ENCODE measurements at places on chromosomes 7 and 10.

DNA sequence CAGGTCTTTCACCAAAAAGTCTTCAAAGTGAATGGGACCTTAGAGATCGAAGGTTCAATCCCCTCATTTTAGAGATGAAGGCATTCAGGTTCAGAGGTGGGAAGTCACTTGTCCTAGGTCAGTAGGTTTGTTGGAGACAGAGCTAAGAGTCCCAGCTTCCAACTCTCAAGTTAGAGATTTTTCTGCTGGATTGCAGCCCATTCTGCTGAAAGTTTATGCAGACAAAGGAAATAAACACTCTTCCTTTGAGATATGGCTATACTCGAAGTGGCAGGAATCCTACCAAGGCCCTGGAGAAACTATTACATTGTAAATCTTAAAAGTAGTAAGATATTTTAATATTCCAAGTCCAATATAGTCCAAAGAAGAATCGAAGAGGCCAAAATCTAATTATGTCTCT lies 64.4 kb downstream of the LYZL1 start:
- DNase-seq, result no peak

- DNase-seq, result no peak
Observed at GRCh38 chr10:83076443-83076842, 1062.9 kb upstream of the GHITM start.

GRCh38 chr10:96491303-96491702 lies 22.4 kb downstream of the TLL2 start:
- DNase-seq, result no peak

GRCh38 chr7:88115816-88116215 lies 104.0 kb downstream of the SRI start:
- DNase-seq, result no peak

- DNase-seq, result peak; percentile 100
Observed at GRCh38 chr10:112183329-112184051, at the start of gene GPAM. GPAM (minus strand) TSS chr10:112183765; CDS start chr10:112181784, 1,981 bp downstream.

GRCh38 chr7:129889133-129889844 lies 63.5 kb downstream of the UBE2H start:
- DNase-seq, result no peak

- no peak for DNase-seq
Observed at GRCh38 chr10:60800918-60801317, 22.6 kb downstream of the CDK1 start.

DNA sequence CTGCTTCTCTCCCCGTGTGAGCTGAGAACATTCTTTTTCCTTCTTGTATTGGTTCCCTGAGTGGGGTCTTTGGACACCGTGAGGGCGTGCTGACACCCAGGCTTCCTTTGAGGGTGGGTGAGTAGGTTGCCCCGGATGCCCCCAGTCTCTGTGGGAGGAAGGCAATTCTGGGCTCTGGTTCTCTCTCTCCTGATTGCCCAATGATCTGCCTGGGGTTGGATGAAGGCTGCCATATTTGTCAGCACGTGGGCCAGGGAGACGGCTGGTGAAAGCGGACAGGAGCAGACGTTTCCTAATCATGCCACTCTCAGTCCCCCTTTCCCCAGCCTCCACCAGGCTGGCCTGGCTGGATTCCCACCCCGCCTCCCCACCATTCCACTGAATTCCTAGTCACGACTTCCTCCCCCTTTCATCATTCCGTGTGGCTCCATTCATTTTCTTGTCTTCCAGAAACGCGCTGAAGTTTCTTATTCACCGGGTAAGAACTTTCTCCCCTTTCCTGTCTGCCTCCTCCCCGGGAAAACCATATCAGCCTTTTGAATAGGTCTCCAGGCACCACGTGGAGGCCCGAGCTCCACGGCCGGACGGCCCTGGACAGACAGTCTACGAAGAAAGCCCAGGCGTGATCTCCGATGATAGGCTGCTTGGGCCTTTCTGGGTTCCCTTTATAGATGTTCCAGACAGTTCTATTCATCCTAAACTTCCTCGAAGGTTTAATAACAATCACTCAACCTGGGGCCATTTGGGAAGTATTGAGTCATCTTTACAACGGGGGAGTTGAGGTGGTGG lies 98.7 kb upstream of the NPTX2 start:
- DNase-seq, result no peak

DNA sequence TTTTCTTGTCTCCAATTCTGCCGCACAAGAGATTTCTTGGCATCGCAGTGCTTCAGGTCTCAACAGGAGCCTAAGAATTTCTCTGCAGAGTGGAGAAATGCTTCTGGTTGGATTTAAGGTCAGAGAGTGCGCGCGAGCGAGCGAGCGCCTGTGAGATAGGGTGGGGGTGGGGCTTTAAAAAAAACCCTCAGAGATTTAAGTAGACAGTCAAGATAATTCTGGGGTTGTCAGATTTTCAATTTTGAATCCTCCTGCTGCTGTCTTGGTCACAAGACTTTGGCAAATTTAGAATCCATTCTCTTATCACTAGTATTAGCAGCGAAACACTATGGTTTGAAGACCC lies 49.7 kb downstream of the CPEB3 start:
- DNase-seq, result no peak

GRCh38 chr10:20737107-20737506 lies 160.0 kb downstream of the NEBL start:
- no peak for DNase-seq

GRCh38 chr7:139111811-139112301 lies 2.3 kb upstream of the ZC3HAV1 start:
- no peak for DNase-seq

DNA sequence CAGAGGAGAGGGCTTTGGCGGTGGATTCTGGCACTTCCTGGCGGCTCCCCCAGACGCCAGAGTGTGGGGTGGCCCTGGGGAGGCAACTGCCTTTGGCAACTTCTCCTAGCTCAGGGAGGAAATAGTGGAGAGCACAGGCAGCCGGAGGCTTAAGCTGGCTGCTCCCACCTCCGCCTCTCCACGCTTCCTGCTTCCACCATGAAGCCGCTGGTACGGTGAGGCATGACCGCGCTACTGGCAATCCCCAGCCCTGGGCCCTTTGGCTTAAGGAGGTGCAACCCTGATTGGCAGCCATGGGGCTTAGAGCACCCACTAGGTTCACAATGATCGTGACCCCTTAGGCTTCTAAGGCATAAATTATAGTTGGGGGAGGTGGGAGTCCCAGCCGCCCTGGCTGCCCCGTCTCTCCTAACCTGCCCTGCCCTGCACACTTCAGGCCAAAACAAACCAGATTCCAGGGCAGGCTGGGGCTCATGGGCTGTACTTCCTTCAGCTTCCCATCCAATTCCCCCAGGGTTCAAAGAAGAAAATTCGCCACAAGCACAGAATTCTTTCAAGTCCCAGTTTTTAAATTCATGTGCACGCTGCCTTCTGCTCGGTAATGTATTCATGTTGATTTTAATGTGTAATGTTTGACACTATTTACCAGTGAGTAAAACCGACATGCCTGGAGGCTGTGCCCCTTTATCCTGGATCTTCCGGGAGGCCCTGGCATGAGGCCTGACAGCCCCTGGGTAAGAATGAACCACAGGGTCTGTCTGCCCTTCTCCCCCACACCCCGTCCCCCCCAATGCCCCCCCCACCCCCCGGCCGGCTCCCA lies 90.7 kb upstream of the LRRC4 start:
- no peak for DNase-seq

DNA sequence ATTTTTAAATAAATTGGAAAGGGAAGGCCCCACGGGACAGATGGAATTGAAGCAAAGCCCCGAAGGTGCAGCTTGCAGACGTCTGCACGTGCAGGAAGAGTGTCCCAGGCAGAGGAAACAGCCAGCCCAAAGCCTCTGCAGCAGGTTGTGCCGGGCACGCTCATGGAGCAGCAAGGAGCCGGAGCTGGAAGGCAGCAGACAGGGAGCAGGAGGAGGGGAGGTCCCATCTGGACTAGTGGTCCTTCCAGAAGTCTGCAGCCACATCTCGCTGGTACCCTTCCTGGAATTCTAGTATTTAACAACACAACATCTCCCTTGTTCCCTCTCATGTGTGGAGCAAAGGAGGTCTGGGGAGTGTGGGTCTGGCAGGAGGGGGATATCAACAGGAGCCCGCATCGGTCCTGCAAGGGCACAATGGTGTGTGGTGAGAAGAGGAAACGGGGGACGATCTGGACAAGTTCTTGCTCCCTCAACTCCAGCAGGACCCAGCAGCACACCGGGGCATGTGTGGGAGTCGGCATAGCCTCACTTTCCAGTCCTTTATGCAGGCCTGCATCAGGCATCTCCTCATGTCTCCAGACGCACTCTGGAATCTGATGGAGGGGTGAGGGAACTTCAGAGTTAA lies 169.3 kb downstream of the GRID1 start:
- DNase-seq, result no peak

GRCh38 chr10:1465418-1465911 lies 271.9 kb downstream of the ADARB2 start:
- DNase-seq, result no peak

- DNase-seq, result no peak
Observed at GRCh38 chr10:101749047-101750016, 26.6 kb downstream of the FGF8 start.

DNA sequence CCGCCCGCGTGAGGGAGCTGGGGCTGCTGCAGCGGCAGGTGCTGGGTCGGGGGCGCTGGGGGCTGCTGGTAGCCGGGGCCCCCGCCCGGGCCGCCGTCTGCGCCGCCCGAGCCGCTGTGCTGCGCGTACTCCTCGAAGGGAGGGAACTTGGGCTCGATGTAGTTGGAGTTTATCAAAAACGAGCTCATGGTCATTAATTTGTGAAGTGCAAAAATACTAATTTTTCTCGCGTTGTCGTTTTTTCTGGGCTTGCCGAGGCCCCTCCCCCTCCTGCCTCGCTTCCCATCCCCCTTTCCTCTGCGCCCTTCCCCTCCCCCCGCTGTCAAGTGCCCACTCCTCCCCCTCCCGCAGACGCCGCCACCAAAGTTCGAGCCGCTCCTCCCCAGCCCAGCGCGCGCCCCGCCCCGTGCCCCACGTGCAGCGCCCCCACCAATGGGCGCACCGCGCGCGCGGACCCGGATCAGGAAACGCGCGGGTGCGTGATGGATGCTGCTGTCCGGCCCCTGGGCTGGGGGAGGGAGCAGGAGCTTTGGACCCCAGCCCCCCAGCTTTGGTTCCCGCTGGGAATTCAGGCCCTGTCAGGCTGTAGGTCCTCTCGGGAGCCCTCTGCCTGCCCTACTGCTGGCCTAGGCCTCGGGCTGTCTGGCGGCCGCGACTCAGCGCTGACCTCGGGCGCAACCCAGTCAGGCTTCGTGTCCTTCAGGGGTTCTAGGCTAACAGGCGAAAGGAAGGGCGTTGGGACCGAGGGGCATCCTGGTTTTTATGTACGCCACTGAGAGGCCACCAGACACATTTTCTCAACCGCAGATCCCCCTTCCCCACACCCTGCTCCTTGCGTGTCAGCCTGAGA lies at the start of gene HOXA4:
TSS of gene HOXA4 (minus strand) at position 218 of the 850 bp plus-strand sequence. CDS start at position 194, 24 bp downstream.
- DNase-seq, result peak; percentile 68

GRCh38 chr10:72692994-72693781 lies 1.2 kb downstream of the MCU start:
- no peak for DNase-seq

- DNase-seq, result peak; percentile 26
Observed at GRCh38 chr7:76234931-76235441, 33.3 kb downstream of the SRRM3 start.

GRCh38 chr7:23075571-23075970 lies 30.0 kb upstream of the KLHL7 start:
- DNase-seq, result no peak

DNA sequence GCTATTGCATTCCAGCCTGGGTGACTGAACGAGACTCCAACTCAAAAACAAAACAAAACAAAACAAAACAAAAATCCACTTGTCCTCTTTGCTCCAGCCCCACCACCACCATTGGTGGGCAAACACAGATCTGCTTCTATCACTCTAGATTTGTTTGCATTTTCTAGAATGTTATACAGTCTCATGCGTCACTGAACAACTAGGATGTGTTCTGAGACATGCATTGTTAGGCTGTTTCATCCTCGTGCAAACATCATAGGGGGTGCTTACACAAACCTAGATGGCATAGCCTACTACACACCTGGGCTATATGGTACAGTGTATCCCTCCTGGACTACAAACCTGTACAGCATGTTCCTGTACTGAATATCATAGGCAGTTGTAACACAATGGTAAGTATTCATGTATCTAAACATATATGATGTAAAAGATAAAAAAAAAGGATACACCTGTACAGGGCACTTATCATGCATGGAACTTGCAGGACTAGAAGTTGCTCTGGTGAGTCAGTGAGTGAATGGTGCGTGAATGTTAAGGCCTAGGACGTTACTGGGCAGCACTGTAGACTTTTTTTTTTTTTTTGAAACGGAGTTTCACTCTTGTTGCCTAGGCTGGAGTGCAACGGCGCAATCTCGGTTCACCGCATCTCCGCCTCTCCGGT lies 45.3 kb downstream of the BTBD16 start:
- no peak for DNase-seq

DNA sequence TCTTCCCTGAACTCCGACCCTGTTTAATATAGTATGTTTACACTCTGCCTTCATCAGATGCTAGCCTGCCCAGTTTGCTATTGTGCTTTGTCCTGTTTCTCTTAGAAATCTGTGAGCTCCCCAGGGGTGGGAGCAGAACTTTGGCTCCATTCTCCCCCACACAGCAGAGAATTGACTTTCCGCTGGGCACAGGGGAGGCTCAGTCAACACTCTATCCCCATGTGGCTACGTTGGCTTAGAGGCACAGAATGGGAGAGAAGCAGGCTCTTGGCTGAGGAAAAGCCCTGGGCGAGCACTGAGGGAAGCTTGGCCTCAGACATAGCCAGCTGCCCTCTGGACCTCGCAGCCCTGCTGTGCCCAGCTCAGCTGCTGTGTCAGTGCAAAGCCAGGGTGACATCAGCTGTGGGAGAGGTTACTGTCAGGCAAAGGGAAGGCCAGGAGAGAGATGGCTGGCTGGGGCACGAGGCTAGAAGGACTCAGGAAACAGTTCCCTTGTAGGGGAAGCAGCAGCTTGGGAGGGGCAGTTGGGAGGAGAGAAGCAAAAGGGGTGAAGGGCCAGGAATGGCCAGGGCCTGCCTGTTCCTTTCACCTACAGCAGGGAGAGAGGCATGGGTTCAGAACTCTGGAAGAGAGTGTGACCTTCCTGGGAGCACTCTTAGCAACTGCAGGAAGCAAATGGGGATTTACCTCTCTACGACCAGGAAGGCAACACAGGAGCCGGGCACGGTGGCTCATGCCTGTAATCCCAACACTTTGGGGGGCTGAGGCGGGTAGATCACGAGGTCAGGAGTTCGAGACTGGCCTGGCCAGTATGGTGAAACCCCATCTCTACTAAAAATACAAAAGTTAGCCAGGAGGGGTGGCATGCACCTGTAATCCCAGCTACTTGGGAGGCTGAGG lies 5.8 kb upstream of the SCD start:
- no peak for DNase-seq

GRCh38 chr10:119575506-119575905 lies 21.3 kb downstream of the TIAL1 start:
- DNase-seq, result no peak

- no peak for DNase-seq
Observed at GRCh38 chr7:57482-58255, 134.7 kb upstream of the FAM20C start.

GRCh38 chr7:130877991-130878305 lies 143.9 kb upstream of the KLF14 start:
- no peak for DNase-seq

Data from activated CD4-positive, CD25-positive, alpha-beta regulatory T cell (primary cell).